Naive B cell (primary cell): ENCODE measurements at places on chromosomes 2 and 18.

DNA sequence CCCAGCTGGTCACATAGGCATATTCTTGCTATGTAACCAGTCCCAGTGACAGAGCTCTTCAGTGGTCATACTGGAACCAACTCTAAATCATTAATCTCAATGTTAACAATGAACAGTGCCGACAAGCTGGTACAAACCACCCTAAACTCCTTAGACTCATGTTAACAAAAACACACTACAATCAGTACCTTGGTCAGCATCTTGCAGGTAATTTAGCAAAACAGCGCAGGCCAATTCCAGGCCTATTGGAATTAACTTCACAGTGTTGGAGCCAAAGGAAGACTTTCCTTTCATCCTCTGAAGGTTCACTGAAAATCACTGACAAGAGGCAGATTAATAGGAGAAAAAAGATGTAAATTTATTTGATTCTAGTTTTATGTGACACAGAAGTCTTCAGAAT is 396.4 kb downstream of the PIK3C3 start:
- no peak for DNase-seq

DNA sequence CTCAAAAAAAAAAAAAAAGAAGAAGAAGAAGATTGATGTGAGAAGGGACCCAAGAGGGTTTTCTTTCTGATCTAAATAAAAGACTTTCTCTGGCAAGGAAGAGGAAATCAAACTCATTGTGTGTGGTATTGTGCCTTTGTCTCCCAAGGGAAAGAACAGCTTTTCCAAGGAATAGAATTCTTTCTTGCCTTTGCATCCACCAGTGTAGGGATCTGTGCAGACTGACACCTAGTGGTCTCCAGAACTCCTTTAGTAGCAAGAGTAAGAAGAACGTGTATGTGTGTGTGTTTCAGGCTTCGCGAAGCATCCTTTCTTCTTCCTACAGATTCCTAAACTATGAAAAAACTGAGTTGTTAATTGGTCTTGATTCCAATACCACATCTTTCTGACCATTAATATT is 33.5 kb upstream of the CRIM1 start:
- DNase-seq = no peak

DNA sequence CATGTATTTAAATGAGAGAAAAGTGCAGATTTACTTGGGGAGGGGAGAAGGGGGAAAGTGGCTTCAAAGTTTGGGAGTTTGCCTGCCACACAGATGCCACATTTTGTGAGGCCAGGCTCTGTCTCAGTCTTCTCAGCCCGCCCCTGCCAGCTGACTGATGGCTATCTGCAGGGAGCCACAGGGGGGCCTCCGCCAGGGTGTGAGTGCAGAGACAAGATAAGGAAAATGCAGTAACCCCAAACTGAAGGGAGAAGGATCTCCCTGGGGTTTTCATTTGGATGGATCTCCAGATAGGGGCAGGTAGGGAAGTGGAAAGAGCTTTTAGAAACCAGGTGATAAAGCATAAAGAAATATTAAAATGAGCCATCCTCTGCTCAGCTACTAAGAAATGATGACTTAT is 128.8 kb downstream of the ZNF521 start:
- no peak for DNase-seq

DNA sequence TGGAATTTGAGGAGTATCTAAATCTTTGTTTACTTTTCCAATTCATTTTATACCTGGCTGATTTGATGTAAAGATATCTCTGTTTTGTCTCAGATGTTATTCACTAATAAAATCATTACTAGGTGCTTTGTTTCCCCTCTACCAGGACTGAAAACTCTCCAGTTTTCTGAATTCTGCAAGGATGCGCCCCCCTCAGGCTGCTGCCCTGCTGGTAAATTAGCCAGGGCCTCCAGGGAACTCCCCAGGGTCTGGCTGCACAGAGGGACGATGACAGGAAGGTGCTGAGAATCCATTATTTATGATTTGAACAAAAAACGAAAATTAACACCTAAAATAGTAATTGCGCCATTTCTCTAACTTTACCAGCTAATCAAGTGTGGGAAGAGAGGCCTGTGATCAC is 541.2 kb upstream of the POU3F3 start:
- DNase-seq = no peak
